ENCODE measurements at places on chromosomes 7 and 10.

DNA sequence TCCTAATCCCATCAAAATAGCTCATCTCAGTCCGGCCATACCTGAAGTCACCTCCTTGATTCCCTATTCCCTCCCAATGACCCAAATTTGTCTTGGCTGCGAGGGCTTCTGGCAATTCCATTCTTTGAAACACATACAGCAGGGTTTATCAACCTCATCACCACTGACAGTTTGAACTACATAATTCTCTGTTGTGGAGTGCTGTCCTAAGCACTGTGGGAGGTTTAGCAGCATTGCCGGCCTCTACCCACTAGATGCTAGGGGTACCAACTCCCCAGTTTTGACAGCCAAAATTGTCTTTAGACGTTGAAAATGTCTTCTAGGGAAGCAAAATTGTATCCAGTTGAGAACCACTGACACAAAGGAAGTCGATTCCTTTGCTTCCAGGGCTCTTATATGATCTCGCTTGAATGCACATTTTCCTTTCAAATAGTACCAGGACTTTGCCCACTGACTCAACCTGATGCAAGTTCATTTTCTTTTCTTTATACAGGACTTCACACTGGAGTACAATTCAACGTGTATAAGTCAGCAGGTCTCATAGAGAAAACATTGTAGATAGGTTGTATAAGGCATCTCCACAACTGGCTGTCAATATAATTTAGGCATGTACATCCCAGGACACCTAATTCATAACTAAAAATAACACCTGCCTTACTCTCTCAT lies 133.3 kb downstream of the STRA8 start:
- no peak for DNase-seq

GRCh38 chr10:59536167-59537014 lies 173.3 kb downstream of the SLC16A9 start:
- DNase-seq: no peak

DNA sequence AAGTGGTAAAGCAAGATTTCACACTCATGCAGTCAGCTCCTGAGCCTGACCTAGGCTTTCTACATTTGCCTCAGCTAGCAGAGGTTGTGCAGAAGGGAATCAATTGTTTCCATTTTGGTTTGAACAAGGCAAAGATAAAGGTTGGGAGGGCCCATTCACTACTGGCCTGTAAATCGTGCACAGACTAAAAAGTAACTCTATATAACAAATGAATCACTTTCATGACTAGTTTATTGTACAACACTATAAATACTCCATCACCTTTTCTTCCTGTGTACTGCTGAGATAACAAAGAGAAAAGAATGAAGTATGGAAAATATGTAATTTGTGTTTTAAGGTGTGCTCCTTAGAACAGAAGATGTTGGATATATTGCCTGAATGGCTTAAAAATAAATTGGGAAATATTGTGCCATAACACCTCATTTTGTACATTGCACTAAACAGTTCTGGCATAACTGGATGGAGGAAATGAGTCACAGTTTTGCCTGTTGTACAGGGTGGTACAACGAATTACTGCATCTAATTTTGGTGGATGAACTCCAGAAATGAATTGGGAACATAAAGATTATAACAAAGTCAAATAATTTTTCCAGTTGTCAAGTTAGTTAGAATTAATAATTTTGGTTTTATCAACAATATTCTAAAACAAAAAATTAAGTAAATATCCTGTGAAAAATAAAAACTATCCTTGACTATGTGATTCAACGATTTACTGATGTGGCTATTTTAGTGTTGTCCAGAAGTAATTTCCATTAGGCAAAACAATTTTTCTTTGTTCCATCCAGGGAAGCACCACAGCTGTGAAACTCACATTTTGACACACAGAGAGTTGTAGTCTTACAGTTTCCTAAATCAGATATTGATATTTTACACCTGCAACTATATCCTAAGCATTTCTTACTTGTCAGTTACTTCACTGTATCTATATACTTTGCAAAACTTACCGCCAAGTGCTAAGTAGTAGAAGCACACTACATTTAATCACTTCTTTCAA lies 18.0 kb downstream of the SEMA3C start:
- DNase-seq: no peak

DNA sequence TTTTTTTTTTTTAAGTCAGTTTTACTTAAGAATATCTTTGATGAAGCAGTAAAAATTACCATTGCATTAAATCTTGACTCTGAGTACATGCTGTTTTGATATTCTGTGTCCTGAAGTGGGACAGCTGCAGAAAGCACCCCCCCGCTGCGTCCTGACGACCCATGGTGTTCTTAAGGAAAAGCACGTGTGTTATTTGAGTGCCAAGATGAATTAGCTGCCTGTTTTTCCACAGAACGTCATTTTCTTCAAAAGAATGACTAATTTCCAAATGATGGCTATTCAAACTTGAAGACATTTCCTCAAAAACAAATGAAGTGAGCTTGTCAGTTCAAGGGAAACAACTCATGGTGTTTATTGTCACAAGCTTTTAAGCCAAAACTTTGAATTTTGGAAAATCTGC lies 45.9 kb downstream of the CREM start:
- no peak for DNase-seq

- no peak for DNase-seq
Observed at GRCh38 chr10:1009071-1009494, 16.6 kb downstream of the IDI2 start.

GRCh38 chr7:39130857-39131526 lies 153.3 kb downstream of the POU6F2 start:
- no peak for DNase-seq

DNA sequence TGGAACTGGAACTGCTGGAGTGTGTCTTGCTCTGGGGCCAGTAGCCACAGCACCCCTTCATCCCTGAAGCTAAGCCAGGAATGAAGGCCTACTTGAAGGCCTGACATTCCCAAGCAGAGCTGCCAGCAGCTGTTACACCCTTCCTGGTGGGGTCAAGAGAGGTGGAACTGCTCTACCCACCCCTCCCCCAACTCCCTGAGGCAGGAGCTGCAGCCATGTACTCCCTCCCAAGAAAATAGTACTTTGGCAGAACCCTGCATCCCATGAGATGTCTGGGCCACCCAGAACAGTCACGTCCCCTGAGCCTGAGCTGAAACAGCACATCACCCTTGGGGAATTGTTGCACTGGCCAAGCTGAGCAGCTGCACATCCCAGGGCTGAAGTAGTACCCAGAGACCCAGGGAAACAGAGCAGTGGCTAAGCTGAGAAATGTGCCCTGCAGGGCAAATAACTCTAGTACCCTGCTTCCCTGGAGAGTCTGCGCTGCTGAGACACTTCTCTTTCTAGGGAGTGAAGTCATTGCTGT lies 63.4 kb upstream of the PLA2G12B start:
- no peak for DNase-seq

DNA sequence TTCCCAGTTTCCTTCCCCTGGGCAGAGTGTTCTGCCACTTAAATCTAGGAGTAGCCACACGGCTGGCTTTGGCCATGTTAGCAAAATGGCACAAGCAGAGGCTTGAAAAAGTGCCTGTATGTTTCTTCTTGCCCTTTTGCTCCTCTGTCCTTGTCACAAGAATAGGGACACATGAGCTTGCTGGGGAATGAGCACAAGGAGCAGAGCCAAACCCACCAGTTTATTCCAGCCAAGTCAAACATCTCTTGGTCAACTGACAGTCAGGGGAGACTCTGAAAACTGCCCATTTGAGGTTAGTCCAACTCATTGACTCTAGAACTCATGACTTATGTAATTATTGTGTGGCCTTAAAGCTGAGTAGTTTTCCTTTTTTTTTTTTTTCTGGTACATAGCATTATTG lies 739.7 kb upstream of the FZD8 start:
- DNase-seq: no peak

GRCh38 chr7:142884286-142884640 lies 1.3 kb downstream of the TRPV6 start:
- DNase-seq: no peak

DNA sequence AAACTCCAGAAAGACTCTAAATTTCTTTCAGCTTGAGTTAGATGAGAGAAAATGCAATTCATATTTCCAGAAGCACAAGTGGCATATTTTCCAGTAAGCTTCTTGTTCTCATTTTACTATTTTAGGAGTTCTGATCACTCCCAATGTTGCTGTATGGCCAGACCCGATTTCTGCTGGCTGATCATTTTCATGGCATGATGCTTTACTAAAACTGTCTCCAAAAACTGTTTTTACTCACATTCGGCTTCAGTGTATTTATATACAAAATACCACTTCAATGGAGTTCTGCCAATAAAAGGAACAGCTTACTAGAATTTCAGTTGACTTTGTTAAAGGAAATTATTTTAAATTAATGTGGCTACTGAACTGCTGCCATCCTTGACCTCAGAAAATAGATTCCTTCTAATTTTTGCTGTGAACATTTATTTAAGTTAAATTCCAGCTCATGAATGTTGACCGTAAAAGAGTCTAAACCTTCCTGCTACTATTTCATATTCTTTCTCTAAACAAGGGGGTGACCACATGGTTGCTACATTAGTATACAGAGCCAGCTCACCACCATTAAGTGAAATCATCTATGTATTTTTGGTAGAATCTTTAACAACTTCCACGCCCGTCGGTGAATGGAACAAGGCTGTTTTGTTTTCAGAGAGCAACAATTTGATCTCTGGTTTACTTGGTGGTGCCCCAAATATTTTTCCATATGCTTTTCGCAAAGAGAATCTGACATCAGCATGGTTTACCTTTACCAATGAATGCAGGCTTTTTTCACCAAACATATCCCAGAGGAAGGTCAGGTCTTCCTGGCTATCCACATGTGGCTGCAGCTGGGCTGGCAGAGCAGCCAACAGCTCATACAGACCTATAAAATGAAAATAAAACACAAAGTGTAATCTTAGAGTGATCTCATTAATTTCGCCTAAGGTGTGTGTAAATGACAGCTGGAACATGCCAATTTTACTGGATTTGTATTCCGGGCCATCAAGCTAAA lies 101.2 kb downstream of the MPP7 start:
- no peak for DNase-seq

- DNase-seq: no peak
Observed at GRCh38 chr7:44117801-44118429, 5.4 kb downstream of the POLD2 start.

GRCh38 chr10:125003146-125003900 lies 61.4 kb downstream of the ZRANB1 start:
- no peak for DNase-seq

DNA sequence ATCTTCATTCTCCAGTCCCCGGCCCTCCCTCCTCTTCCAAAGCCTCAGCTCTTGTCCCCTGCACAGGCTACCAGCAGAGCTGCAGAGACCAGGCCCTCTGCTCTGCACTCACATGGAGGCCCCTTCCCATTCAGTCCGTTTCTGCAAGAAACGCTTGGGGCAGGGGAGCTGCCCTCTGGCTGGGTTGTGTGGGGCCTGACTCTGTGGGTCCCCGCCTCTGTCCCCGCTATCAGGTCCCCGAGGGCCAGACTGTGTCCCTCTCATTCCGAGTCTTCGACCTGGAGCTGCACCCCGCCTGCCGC lies 1.5 kb downstream of the PCOLCE start:
- DNase-seq: no peak

GRCh38 chr10:8300925-8301324 lies 246.4 kb downstream of the GATA3 start:
- no peak for DNase-seq

GRCh38 chr10:68166871-68167585 lies 57.7 kb downstream of the MYPN start:
- DNase-seq: no peak

DNA sequence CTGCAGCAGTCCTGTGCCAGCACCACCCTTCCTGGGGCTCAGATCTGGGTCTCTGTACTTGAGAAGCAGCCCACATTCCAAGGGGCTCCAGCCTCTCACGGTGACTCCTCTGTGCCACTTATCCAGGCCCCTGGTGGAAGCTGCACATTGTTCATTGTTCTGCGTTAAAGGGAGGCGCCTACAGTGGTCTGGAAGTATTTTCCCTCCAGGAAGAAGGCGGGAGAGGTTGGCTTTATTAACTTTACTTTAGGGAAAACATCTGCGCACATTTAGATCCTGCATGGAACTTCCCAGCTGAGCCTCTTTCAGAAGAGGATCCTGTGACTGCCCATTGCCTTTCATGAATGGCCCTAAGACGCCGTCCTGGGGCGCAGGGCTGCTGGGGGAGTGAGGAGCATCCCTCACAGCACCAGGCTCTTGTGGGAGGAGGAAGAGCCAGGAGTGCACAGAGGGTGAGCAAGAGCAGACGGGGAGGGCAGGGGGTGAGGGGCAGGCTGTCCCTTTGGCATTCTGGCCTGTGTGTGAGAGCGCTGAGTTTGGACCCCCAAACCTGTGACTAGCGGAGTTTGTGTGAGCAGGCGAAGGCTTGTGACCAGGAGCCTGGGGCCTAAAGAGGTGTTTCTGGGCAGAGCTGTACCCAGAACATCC lies 98.6 kb upstream of the BTBD16 start:
- no peak for DNase-seq

DNA sequence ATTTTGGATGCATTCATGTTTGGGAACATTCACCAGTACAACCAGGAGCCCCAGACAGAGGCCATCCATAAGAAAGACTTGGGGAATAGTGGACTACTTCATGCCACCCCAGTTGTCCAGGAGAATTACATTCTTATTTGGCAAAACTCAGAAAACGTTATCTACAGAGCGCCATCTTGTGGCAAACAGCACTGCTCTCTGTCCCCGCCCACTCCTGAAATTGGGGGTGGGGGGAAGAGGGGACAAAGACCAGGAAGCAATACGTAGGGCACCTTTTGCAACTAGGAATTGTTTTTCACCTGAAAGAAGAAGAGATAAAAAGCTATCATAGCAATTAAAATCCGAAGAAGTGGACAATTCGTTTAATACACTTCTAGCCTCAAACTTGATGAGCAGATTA lies 134.6 kb upstream of the MGMT start:
- DNase-seq: no peak

DNA sequence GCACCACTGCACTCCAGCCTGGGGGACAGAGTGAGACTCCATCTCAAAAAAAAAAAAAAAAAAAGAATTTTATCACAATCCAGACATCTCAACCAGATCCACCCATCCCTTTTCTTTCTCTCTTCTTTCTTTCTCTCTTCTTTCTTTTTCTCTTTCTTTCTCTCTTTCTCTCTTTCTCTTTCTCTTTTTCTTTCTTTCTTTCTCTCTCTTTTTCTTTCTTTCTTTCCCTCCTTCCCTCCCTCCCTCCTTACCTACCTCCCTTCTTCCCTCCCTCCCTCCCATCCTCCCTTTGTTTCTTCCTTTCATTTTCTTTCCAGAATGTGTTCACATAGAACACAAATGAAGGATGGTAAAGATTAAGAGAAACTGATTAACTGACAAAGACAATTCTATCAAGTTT lies 18.1 kb upstream of the HOXA13 start:
- no peak for DNase-seq

GRCh38 chr10:34200355-34200901 lies 614.7 kb downstream of the PARD3 start:
- DNase-seq: no peak

Measured in activated T-cell treated with anti-CD3 and anti-CD28 coated beads for 1 hour (primary cell).